Activated CD4-positive, alpha-beta memory T cell treated with anti-CD3 and anti-CD28 coated beads, Interleukin-2, amount 10 ng/mL, durations not matched to agents 7 days and 5 days (primary cell): ENCODE measurements at places on chromosomes 1 and 21. TPM values are rescaled to one million over a fixed set of nuclear protein-coding genes. Genes with fewer than 3 reads are reported as not detected.

Gene PTBP2
- total RNA-seq = 11.4 TPM

Gene MARK1
- not detected for total RNA-seq

DNA sequence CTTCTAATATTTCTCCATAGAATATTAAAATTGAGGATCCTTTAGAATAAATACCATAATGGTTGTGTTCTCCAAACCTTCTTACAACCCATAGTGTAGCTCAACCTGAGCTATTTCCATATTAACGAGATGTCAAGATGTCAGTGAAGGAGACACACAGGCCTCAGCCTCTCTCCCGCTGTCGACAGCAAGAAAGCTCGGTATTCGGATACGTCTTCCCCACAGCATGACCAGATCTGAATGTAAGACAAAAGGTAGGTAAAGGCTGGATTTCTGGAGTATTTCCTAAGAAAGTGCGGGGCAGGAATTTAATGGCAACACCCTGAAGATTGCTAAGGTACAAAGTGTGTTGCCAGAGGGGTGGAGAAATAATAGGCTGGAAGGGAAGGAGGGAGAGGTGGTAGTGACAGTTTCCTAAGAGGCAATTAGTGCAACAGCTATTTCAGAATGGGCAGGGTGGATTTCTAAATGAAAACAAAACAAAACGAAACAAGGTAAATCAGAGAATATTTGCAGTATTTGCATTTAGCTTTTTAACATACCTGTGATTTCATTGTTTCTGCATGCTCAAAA, 1.7 kb downstream of the ADSS2 start:
- H3K4me3 ChIP-seq = peak overlapping the region; percentile 90
- peaks cover 42% of the 10 kb centered on the region for H3K36me3 ChIP-seq
- peaks cover 56% of the 10 kb centered on the region for H3K4me1 ChIP-seq
- H3K27me3 ChIP-seq = no peaks in the 10 kb centered on the region

DNA sequence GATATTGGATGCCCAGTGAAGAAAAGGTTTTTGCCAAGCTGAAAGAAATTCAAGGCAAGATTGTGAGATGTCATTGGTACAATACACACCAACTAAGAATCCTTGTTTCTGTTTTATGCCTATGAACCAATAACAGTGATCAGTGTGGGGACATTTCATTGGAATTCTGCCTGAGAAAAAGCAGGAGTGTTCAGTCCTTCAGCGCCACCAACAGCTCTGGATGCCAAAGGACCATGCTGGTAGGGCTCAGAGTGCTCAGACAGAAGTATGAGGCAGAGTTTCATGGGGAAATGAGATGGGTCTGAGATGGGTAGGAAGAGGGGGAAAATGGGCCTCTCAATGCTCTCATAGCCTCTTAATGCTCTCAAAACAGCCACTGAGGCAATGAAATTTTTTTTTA, 56.5 kb downstream of the GABPA start:
- no peak overlapping the region for H3K4me3 ChIP-seq
- H3K27ac ChIP-seq = no peak overlapping the region
- peaks cover 15% of the 10 kb centered on the region for H3K4me1 ChIP-seq
- no peaks in the 10 kb centered on the region for H3K36me3 ChIP-seq
- no peak for DNase-seq
- H3K27me3 ChIP-seq = peaks cover 14% of the 10 kb centered on the region
